ENCODE measurements at places on chromosomes 2 and 18.

DNA sequence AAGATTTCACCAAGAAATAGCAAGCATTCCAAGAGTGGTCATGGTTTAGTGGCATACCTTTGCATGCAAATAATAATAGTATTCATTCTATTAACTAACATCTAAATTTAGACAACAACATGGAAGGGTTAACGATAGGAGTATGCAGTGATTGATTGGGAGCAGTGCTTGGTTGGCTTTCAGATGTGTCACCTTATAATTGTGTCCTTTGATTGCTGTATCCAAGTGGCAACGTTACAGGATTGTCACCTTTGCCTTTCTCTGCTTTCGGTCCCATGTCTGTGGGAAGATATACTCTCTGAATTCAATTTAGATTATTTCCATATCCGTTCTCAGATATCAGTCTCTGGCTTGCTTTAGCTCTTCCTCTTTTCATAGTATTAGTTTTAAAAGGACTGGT is 152.8 kb upstream of the MAP3K20 start:
- no peak for DNase-seq

- DNase-seq, result no peak
These were observed 673.4 kb downstream of the SLC4A3 start for GRCh38 chr2:220300806-220301205.

DNA sequence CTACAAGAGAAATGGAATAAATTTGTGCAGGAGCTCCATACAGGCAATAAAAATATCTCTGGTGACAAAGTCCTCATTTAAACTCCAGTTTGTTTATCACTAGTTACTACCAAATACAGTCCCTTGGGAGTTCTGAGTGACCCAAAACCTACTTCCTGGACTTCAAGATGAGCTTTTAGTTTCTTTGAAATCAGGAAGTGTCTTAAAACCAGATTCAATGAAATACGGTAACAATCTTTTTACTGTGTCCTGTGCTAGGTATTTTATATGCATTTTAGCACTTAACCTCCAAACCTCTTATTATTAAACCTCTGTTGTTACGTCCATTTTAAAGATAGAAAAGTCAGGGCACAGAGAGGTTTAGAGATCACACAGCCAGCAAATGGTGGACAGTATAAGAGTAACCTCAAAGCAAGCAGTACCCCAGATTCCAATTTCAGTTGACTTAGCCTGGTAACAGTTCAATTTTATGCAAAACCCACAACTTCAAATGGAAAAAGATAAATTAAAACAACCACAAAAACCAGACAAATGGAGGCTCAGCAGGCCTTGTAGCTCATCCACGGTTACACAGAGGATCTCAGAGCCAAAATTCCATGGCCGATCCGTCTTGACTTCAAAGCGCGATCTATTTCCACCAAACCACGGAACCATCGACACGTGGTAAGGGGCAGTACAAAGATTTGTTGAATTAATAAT is 1.3 kb upstream of the KCMF1 start:
- no peak for DNase-seq

DNA sequence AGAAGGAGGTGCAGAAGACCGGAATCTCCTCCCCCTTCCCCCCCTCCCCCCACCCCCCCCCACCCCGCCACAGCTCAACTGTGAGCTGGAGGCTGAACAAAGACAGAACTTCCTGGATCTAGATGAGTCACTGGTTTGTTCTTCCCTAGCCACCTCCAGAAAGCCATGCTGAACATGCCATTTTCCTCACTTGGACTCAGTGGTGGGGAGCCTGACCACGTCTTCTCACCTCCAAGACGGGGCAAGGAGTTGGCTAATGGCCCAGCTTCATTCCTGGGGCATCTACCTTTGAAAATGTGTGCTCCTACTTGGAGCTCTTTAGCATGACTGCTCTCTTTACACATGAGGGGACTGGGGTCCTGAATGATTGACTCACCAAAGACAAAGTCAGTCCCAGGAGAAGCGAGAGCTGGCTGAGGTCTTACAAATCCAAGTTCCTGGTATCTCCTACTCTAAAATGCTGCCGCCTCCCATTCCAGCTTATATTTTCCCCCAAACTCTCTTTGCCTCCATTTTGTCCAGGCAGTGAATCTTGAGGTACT is 22.6 kb upstream of the FZD5 start:
- no peak for DNase-seq

- no peak for DNase-seq
These were observed 21.8 kb upstream of the IL1R1 start for GRCh38 chr2:102120701-102121159.

- no peak for DNase-seq
These were observed 48.4 kb upstream of the NEMP2 start for GRCh38 chr2:190582736-190583506.

- DNase-seq, result no peak
These were observed 18.1 kb downstream of the IMPA2 start for GRCh38 chr18:11999429-11999828.

Data from tibial artery (tissue), 4 donors.